Cardiac atrium fibroblast (primary cell): ENCODE measurements at places on chromosomes 16 and 17. TPM values are rescaled to one million over a fixed set of nuclear protein-coding genes. Genes with fewer than 3 reads are reported as not detected.

CXCL16 gene
- total RNA-seq: 1.6 and 6.8 TPM in 2 replicates

KRTAP1-3 gene
- total RNA-seq: not detected in 2 replicates

MYH1 gene
- total RNA-seq: not detected in 2 replicates

MSLN gene
- not detected in 2 replicates for total RNA-seq

CDH5 gene
- 24.6 and 30.6 TPM in 2 replicates for total RNA-seq

GPRC5B gene
- 24.2 and 51.2 TPM in 2 replicates for total RNA-seq

STX8 gene
- total RNA-seq: 52.0 and 90.4 TPM in 2 replicates

CHST6 gene
- 0.72 and 0.97 TPM in 2 replicates for total RNA-seq

NPIPB6 gene
- 0.18 and 0.81 TPM in 2 replicates for total RNA-seq

LRRC46 gene
- not detected in 2 replicates for total RNA-seq

ASPA gene
- total RNA-seq: 2.5 and 4.1 TPM in 2 replicates

AATF gene
- 22.7 and 36.0 TPM in 2 replicates for total RNA-seq

MYLK3 gene
- under 0.01 and 0.18 TPM in 2 replicates for total RNA-seq

SPIRE2 gene
- 1.8 and 3.8 TPM in 2 replicates for total RNA-seq

BHLHA9 gene
- not detected in 2 replicates for total RNA-seq

PFN1 gene
- total RNA-seq: 672 and 1,023 TPM in 2 replicates

METRN gene
- total RNA-seq: 84.7 and 120 TPM in 2 replicates

PIPOX gene
- total RNA-seq: not detected in 2 replicates

CES4A gene
- total RNA-seq: 1.4 and 4.4 TPM in 2 replicates

SMPD3 gene
- not detected in 2 replicates for total RNA-seq

FOXL1 gene
- 1.6 and 3.1 TPM in 2 replicates for total RNA-seq

PRSS53 gene
- 2.6 and 6.1 TPM in 2 replicates for total RNA-seq

NPIPB2 gene
- 2.9 and 4.4 TPM in 2 replicates for total RNA-seq

HSBP1 gene
- total RNA-seq: 11.9 and 18.3 TPM in 2 replicates

BAIAP3 gene
- 1.8 and 4.7 TPM in 2 replicates for total RNA-seq

TVP23A gene
- total RNA-seq: 0.18 TPM in 1 of 2 replicates, not detected in the other

WSCD1 gene
- total RNA-seq: 0.72 and 0.81 TPM in 2 replicates
